ENCODE measurements at places on chromosomes 4 and X.

DNA sequence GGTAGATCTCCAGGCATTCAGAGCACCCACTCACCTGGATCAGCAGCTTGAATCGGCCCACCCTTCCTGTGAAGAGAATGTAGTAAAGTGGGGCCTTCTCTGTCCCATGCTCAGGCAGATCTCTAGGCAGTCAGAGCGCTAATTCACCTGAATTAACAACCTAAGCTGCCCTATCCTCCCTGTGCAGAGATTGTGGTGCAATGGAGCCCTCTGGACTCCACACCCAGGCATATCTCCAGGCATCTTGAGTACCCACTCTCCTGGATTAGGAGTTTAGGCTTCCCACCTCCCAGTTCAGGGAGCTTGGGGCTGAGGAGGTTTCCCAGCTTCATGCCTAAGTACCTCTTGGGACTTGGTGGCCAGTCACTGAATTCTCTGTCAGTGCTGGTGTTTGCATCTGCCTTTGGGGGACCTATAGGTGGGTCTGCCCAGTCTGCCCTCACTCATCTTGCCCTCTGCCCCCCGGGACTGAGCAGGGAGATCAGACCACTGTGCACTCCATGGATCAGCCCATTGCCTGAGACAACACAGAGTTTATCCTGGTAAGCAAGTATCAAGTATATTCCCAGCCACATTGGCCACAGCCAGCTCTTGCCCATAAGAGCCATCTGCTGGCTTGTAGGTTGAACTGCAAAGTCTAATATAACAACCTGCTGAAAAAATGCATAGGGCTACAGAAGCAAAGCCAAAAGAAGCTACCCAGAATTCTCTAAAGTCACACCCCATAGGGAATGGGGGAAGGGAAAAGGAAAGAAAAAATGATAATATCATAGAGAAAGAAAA is 372.9 kb downstream of the KLHL13 start:
- no peak for DNase-seq

DNA sequence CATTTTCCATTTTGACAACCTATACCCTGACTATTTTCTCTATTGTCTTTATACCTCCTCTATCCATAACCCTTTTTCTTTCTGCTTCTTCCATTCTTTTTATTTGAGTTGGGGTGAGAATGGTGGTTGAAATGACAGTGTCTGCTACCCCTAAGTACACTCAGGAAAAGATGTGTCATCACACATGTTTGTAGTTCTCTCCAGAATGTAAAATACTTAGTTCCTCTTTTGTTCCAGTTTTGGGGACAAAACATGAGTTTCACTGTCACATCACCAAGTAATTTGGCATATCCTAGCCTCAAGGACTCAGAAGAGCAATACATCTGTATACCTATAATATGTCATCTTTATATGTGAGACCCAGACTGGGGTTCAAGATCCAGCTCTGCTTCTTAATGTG is 90.3 kb downstream of the COMMD8 start:
- no peak for DNase-seq

DNA sequence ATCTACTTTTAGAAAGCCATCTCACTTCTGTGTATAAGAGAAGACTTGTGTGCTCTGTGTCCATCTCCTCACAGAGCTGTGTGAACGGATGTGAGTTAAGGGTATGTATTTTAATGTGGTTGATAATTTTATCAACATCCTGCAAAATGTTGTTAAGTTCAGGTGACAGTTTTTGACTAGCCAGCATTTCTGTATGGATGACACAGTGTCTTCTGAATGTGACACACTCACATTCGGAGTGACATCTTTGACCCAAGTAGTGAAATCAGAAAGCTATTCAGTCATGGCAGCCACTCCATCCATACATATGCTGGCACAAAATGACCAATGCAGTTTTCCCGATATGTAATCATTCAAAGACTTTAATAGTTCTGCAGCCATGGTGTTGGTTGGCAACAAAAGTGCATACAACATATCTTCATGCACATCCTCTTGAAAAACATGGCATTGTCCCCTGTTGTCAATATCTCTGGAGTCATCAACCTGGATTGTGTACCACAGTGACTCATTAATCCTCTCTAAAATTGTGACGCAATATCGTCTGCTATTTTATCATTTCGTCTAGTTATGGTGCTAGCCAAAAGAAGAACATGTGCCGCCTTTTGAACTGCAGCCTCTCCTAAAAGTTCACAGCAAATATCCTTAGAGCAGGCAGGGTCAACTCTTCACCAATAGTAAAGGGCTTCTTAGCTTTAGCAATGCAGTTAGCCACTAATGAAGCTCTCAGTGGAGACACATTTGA is 6.8 kb upstream of the FGF2 start:
- DNase-seq: no peak

DNA sequence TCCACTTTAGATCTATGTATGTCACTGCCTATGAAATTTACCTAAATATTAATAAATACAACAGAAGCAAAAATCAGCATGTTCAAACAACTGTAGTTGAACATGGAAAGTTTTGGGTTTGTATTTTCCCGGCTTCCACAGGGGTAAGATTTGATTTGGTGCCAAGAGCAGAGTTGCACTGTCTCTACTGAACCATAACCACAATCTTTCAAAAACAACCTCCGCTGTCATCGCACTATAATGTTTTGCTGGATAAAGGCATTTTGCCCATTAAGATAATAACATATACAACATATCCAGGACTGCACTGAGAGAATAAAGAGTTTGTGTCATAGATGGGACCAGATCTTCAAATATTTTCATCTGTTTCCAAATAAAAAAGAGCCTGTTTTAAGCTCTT is 94.9 kb downstream of the TENM3 start:
- DNase-seq: no peak

DNA sequence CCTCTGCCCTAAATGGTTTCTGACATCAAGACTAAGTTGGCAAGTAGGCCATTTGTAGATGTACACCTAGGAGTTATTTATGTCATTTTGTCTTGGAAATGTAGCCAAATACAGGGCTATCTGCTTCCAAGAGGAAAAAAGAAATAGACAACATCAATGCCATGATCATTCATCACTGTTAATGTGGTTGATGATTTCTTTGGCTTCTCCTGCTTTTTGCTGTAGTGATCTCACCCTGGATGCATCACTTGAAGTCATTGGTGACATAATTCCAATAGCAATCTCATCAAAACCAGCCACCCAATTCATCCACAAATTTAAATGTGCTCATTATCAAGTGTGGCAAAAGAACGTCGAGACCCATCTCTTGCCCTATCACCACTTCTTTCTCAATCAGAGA is 222.6 kb upstream of the PPARGC1A start:
- no peak for DNase-seq

GRCh38 chrX:39327255-39327654 is 526.0 kb downstream of the MID1IP1 start:
- DNase-seq: no peak

DNA sequence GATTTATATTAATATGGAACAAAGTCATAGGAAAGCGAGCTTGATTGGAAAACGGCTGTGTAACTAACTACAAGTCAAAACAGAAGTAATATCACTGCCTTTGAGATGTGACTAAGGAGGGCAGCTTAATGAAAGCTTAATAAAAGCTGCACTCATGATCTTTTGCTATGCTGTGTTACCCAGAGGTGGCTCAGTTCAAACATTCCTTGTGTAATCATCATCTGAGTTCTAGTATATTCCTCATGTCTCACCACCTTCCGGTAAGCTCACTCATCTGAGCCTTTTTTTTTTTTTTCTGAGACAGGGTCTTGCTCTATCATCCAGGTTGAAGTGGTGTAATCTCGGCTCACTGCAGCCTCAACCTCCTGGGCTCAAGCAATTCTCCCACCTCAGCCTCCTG is 5.0 kb downstream of the GRPEL1 start:
- no peak for DNase-seq

- DNase-seq: no peak
Observed at GRCh38 chr4:125891597-125892258, 577.0 kb downstream of the FAT4 start.

DNA sequence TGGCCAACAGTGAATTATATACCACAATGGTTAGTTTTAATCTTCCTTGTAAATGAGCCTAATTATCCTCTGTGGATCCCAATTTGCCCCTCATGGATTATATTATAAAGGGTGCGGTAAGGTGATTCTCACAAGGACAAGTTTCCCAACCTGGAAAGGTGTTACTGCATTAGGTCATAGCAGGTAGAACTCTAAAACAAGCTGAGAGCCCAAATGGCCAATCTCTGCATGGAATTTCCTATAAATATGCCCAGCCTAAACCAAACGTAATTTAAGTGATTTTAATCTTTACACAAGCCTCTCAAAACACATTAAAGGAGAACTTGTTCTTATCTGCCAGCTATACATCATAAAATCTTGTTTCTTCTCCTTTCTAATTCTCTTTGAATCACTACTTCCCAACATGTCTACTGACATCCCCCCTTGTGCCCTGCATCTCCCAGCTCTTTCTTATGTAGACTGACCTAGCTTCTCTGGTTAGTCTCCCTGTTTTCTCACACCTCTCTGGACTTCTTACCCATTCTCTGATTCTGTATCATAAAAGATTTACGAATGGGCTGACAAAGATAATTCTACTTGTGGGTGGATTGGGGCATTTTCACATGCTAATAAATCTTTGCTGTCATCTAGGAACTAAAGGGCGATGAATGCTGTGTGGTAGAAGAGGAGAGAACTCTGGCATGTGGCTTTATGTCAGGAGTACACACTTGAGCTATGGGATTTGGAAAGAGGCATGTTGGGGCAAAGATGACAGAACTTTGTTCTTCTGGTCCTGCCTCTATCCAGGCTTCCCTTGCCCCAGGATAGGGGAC is 94.3 kb upstream of the PGRMC2 start:
- no peak for DNase-seq

- no peak for DNase-seq
Observed at GRCh38 chr4:153176938-153177337, 27.3 kb upstream of the TRIM2 start.

DNA sequence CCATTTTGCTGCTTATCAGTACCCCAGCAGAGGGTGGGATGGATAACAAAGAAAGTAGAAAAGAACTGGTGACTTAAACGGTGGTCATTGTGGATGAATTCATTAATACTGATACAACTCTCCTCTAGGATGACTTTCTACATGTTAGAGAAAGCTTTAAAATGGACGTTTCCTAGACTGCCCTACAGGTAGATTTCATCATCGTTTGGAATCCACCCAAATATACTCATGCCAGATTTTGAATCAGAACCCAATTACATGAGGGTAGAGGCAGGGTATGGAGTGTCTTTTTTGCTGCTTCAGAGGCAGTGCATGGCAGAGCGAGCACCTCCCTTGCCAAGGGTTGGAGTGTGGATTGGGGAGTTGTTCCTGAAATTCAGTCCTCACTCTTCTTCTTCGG is 13.3 kb upstream of the ANTXR2 start:
- DNase-seq: no peak

GRCh38 chr4:7854216-7854615 is 85.4 kb downstream of the AFAP1 start:
- no peak for DNase-seq

- DNase-seq: no peak
Observed at GRCh38 chr4:2424581-2424980, 5.8 kb downstream of the CFAP99 start.

GRCh38 chr4:68132342-68132741 is 2.7 kb upstream of the TMPRSS11F start:
- DNase-seq: no peak

- no peak for DNase-seq
Observed at GRCh38 chr4:108270466-108271450, 102.0 kb upstream of the LEF1 start.

DNA sequence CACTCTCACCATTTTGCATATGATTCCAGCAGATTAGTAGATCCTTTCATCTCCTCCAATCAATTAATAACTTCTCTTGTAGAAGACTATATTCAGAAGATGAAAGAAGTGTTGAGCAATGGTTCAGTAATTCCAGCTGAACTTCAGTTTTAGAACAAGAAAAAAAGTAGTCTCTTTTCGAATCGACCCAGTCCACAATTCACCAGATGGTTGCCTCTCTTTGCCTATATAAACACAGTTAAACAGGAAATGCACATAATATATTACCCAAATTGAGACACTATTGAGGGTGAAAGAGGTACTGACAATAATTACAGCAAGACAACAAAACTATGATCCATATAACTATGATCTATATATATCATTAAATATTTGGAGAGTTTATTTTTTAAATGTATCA is 16.8 kb upstream of the FAM241A start:
- no peak for DNase-seq

DNA sequence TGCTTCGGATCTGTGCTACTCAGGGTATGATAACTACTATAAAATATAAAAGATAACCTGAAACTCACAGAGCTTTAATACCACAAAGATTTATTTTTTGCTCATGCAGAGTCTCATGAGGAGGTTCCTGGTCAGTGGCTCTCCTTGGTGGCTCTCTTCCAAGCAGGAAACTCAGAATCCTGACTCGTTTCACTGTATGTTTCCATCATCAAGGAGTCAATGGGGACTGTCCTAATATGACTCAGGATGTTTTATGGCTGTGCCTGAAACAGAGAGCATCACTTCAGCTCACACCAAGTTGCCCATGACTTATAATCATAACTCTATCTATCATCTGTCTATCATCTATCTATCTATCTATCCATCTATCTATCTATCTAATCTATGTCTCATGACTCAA is 620.8 kb upstream of the NR3C2 start:
- no peak for DNase-seq

- DNase-seq: no peak
Observed at GRCh38 chr4:14583752-14584151, 418.5 kb upstream of the CPEB2 start.

GRCh38 chr4:145939856-145940255 is 1.2 kb upstream of the ZNF827 start:
- DNase-seq: no peak

- no peak for DNase-seq
Observed at GRCh38 chr4:61827907-61828391, 627.8 kb downstream of the ADGRL3 start.

DNA sequence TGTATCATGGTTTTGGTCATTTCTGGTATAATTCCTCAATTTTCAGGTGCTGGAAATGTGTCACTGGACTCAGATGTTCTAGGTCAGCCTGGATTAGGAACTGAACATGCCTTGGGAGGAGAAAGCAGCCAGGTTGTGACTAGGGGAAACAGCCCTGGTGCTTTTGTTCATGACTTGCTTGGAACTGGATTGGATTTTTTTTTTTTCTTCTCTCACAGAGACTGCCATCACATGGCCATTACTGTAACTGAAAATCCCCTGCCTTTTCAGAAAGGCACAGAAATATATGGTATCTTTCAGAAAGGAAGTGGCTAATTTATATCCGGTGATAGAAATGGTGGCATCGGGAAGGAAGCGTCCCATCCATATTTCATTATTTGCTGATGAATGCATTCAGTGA is 34.6 kb downstream of the SEPTIN11 start:
- DNase-seq: no peak

DNA sequence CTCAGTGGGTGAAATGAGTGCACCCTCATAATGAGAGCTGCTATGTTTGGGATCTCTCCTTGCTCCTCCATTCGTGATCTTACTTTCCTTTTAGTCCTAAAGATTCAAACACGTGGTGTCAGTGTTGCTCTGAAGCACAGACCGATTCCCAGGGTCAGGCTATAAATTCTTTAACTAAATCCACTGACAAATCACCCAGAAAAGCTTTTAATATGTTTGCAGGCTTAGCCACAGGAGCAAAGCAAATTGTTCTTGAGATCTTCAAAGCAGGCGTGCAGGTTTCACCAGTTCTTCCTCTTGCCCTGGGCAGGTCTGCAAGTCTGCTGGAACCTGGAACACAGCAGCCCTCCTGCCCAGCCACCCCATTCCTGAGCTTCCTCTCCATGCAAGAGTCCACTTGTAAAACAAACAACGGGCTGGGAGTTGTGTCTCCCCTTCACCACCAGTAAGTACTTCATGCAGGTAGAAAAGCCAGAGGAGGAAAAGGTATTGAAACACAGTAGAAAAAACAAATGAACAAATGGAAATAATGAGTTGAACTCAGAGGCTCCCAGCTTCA is 70.1 kb upstream of the ENPP6 start:
- DNase-seq: no peak

All from NCI-H187 treated with DMSO at 0.1 percent for 48 hours (cell line).